ENCODE measurements at places on chromosomes 7 and 10. TPM values are rescaled to one million over a fixed set of nuclear protein-coding genes. Genes with fewer than 3 reads are reported as not detected.

GRCh38 chr10:36182179-36182566 is 540.1 kb upstream of the FZD8 start:
- DNase-seq, result no peak

- DNase-seq, result no peak
Observed at GRCh38 chr10:71225291-71226058, 13.1 kb downstream of the UNC5B start.

- DNase-seq, result no peak
Observed at GRCh38 chr7:27774717-27775328, 34.9 kb downstream of the TAX1BP1 start.

DNA sequence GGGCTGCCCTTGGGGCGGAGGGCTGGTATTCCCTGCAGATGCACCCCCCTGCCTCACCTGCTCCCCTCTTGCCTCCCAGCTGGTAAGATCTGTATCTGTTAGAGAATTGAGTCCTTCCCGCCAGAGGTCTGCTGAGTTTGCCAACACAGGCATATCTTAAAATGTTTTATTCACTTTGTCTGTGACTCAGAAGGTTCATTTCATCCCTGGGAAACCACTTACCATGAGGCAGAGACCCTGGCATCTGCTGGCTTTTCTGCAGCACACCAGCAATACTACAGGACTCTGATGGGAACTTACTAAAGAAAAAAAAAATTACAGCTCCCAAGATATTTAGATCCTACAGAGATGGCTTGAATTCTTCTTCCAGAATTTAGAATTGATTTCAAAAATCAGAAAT is 131.3 kb downstream of the PLPP4 start:
- DNase-seq, result no peak

- no peak for DNase-seq
Observed at GRCh38 chr7:17849504-17849903, 90.8 kb downstream of the SNX13 start.

- no peak for DNase-seq
Observed at GRCh38 chr7:108291791-108292440, 161.8 kb upstream of the LAMB4 start.

DNA sequence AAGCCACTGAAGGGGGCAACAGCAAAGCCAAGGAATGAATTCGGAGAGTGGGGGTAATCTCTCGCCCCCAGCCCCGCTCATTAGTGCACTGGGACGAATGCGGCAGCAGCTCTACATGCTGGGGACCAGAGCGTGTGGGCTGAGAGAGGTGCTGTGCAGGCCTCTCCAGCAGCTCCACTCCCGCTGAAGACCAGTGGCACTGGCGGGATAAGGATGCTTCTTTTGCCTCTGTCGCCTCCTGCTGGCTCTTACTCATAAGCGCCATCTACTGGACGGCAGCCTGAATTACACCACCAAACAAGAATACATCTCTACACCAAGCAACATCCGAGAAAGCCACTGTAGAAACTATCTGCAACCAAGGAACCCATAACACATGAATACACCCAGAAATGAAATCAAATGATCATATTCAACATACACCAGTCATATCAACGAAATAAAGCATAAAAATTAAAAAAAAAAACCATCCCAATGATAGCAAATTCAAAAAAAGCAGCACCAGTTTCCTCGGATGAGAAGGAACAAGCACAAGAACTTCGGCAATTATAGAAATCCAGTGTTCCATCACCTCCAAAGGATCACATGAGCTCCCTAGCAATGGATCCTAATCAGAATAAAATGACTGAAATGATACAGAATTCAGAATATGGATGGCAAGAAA is 79.0 kb upstream of the TMEM168 start:
- no peak for DNase-seq

DNA sequence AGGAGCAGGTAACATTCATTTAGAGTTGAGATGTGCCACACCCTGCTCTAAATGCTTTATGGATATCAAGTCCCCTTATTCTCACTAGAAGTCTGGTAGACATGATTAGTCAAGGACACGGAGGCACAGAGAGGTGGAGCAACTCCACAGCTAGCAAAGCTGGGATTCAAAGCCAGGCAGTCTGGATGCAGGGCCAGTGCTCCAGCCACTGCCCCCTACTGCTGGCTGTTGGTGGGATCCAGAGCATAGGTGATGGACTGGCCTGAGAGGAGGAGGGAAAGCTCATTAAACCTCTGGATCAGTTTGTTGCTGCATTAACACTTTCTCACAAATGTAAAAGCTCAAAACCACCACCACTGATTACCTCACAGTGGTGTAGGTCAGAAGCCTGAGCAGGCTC is 22.6 kb upstream of the KBTBD2 start:
- DNase-seq, result no peak

DNA sequence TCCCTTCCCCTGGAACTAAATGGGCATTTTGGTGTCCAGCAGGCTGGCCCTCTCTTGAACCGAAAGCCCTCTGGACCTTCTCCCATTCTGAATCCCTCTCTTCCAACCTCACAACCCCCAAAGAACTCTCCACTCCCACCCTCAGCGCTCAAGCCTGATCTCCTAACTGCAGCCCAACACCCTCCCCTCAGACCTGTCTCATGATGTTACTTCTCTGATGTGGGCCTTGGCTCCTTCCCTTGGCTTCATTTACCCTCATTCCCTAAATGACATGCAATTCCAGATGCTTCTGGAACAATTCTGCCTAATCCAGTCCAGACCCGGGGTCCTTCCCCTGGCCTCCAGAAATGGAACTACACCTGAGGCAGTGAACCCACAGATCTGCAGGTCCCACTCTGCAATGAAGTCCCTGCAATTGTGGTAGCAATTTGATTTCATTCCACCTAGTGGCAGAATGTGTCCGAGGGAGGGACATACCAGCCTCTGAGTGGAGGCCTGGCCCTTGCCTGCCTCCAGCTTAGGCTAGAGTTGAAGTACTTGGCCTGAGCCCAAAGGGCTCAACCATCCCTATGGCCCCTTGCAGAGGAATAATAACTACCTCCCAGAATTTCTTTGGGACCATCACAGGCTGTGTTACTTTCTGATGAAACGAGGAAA is 4.1 kb upstream of the CEP41 start:
- DNase-seq, result no peak

DNA sequence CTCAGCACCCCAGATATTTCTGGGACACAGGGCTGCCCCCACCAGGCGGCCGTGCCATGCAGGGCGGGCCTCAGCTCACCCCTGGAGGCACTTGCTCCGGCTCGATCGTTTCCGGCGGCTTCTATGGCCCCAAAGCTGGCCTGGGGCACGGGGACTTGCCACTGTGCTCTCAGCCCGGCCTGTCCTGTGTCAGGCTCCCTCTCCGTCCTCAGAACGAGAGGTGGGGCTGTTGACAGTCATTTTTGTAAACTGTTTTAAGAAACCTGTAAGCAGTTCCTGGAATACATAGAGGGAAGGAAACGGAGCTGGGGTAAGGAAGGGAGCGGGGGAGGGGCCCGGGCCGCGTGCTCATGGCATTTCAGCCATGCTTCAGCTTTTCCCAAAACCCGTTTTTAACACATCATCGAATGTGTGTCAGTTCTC is 30.7 kb upstream of the PRKAR1B start:
- peak; percentile 8 for DNase-seq

- no peak for DNase-seq
Observed at GRCh38 chr10:18312374-18313139, 172.3 kb downstream of the CACNB2 start.

Gene ASB13
- 50.7 TPM for total RNA-seq

Gene SLC26A5
- 0.22 TPM for total RNA-seq

Gene DNAJB6
- 68.8 TPM for total RNA-seq

Gene TRPV6
- 0.21 TPM for total RNA-seq

Gene ARPC1A
- total RNA-seq, result 160 TPM

Gene CTAGE8
- total RNA-seq, result 5.9 TPM

All from left colon (tissue), 2 donors.